ENCODE measurements at places on chromosomes 6 and 20.

GRCh38 chr20:20450521-20450920 is 82.6 kb downstream of the INSM1 start:
- no peak for DNase-seq

DNA sequence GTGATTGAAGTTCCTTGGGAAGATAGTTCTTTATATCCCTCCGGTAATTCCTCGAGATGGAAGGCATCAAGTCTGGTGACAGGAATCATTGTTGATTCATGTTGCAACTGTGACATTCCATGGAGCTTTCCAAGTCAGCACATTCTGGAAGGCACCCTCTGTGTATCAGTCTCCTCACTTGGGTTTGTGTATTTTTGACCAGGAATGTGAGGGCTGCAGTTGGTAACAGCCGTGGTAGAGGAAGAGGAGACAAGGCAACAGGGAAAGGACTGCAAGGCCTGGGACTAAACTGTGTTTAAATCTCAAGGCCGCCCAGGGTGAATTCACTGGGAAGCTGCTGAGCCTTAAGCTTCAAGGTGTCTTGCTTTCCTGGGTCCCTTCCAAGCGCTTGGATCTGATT is 99.0 kb downstream of the CLIC5 start:
- no peak for DNase-seq

DNA sequence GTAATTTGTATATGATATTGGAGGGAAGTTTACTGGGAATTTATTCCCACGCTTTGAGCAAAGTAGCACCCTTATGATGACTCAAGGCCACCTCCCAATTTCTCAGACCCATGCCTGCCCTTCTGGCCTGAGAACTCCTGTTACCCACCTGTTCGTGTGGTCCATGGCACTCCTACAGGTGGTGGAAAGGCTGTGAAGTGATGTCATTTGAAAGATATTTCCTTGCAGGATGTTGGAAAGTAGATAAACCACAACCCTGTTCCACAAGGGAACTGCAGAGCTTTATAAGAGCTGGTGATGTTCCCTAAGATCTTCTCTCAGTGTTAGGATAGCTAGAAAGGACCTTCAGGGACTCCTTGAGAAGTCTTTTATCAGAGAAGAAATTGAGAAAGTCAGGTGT is 70.5 kb downstream of the ADGRG6 start:
- DNase-seq = no peak

DNA sequence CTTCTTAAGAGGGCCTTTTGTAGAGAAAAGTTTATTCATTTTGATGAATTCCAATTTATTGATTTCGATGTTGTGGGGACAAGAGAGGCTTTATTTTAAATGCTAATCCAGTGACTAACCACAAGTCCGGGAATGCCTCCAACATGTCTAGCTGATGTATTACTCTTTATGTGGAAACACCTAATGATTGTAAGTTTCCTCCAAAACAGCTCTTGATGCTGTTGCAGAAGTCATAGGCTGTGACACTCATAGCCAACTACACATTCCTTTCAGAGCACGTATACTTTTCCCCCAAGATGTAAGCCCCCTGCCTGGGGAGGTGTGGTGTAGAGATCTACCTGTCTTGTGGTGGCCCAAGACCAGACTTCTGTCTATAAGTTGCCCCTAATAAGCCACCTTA is 61.3 kb upstream of the RNF24 start:
- no peak for DNase-seq

DNA sequence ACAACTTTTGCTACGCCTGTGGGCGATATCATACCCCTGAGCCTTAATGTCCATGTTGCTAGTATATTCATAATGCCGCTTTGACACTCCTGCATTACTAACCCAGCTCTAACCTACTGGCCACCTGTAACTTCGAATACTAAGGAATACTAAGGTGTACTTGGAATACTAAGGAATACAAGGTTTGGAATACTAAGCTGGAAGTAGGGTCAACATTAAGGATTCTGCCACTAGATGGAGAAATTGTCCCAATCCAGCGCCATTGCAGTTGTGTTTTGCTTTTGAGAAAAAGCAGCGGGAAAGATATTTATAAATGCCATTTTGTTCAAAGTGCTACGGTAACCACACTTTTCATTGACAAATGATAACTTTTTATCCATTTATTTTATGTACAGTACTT is 10.7 kb downstream of the TBXT start:
- DNase-seq = no peak

DNA sequence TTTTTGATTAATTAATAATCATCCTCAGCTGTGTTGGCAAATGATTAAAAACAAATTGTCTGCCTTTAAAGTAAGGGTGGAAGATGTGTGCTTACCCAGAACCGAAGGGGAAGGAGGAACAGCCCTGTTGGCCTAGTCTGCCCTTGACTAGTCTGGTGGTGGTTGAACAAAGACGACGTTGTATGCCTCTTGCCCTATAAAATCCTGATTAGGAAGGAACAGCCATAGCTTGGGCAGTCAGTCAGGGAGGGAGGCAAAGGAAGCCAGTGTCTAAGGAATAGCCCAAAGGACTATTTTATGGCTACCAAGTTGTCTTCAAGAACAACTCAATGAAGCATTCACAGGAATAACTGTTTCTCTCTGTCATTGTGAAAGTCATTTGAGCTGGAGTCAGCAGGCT is 70.7 kb downstream of the PRDM1 start:
- no peak for DNase-seq

- no peak for DNase-seq
Measured at GRCh38 chr6:129894921-129895320, 33.8 kb upstream of the TMEM244 start.

DNA sequence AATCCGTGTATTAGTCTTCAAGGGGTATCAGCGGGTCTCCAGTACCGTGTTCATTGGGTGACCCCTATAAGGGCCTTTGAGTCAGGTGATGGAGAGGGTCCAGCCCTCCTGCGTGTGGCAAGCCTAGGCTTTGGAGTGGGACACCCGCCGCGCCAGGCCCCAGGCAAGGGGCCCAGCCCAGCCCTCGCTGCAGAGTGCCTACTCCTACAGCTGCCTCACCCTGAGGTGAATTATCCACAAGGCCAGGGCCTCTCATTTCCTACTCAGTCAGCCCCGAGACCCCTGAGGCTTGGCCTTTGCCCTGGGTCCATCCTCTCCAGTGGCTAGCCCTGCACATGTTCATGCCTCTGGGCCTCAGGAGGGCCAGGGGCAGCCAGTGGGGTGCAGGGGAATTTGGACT is 45.1 kb downstream of the TMEM242 start:
- DNase-seq = no peak

GRCh38 chr6:124870611-124871459 is 91.4 kb upstream of the RNF217 start:
- no peak for DNase-seq

GRCh38 chr6:30157581-30157980 is 3.4 kb downstream of the TRIM10 start:
- DNase-seq = no peak

- no peak for DNase-seq
Measured at GRCh38 chr6:47478233-47479139, 897 bp downstream of the CD2AP start.
